ENCODE measurements at places on chromosomes 3 and 15.

DNA sequence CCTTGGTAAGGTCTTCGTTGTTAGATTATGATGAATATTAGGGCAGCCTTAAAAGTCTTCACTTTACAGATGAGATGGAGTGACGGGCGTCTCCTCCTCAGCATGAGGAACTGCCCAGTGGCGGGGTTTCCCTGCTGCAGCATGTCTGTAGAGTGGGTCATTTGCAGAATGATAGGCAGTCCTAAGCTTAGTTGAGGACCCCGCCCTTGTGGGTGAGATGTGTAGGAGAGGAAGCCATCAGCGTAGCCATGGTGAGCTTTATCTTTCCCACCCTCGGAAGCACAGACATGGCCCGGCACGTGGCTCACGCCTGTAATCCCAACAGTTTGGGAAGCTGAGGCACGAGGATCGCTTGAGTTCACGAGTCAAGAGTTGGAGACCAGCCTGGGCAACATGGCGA, 877 bp downstream of the NIT2 start:
- DNase-seq, result peak; percentile 71

DNA sequence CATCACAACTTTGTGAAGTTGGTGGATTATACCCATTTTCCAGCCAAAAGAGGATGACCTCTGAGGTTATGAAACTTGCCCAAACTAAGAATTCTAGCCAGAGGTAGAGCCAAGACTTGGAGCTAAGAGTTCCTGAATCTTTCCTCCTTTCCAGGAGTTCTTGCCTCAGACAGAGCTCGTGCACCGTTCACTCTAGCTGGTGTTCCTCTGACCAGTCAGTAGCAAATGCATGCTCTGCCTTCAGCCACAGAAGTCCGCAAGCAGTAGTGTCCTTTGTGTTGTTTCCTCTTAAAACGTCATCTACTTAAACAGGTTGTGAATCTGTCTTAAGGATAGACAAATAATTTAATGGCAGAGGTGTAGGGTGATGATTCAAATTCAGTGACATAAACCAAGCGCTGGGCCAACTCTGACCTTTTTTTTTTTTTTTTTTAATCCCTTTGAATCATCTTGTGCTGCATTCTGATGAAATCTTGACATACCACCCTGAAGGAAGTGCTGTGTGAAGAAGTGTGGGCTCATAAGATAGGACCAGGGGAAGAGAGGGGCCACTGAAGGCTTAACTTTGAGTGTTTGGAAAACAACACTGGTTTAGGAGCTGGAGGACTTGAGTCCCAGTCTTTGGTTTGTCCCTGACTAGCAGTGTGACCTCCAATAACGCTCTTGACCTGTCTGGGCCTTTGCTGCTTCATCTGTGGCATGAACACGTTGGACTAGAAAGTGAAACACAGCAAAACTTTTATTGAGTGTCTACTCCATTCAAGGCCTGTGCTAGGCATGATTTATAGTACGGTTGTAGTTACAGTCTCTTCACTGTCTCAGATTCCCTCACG, 53.4 kb downstream of the ITPR1 start:
- no peak for DNase-seq

DNA sequence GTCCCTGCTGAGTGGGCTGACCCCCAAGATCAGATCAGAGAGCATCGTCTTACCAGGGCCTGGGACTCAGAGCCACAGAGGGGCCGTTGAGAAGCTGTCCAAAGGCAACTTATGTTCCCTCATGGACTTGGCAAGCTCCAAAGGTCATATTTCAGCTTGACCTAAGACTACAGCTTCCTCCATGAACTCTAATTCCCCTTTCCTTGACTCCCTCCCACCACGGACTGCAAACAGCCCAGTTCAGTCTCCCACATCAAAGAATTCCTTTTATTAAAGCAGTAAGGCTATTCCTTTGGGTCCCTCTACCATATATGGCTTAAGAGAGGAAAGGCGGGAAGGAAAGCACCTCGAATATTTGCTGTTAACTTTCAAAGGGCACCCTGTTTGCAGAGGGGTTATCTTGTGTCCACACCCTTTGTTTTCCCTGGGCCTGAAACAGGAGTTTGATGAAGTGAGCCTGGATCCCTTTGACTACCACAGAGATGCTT, 146.1 kb upstream of the THBS1 start:
- no peak for DNase-seq

GRCh38 chr3:100063929-100064461, 50.3 kb downstream of the FILIP1L start:
- no peak for DNase-seq

DNA sequence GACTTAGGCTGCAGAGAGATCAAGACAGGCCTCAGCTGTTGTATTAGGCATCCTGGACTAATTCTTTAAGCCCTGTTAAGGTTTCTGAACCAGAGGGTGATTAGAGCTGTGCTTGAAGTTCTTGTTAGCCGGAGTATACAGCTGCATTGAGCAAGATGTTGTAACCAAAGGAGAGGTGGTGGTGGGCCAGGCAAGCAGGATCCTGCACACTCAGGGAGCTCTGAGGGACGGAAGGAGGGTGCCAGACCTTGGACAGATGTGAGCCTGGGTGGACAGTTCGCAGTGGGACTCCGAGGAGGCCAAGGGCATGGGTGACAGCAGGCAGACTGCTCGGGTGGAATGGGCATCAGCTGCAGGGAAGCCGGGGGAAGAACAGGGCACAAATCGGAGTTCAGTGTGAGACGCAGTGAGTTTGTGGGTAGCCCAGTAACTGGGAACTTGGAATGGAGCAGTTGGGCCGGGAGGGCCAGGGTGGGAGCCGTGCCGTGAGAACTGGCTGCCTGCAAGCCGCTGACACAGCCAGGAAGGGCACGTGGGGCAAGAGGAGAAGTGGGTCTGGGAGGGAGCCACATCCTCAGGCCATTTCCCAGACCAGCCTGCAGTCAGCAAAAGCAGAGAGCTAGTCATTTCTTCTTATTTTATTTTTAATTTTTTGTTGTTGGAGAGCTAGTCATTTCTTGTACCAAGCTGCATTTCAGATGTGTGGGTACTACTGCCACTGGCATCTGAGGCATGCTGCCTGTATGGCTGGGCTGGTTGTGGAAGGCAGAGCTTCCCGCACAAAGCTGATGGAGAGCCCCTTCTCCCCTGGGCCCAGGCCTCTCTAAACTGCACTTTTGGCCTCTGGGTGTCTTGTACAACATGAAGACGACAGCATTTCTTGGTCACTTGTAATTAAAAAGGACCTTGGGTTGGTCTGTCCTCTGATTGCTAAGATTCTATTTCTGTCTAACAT, 61.0 kb downstream of the PGPEP1L start:
- no peak for DNase-seq

DNA sequence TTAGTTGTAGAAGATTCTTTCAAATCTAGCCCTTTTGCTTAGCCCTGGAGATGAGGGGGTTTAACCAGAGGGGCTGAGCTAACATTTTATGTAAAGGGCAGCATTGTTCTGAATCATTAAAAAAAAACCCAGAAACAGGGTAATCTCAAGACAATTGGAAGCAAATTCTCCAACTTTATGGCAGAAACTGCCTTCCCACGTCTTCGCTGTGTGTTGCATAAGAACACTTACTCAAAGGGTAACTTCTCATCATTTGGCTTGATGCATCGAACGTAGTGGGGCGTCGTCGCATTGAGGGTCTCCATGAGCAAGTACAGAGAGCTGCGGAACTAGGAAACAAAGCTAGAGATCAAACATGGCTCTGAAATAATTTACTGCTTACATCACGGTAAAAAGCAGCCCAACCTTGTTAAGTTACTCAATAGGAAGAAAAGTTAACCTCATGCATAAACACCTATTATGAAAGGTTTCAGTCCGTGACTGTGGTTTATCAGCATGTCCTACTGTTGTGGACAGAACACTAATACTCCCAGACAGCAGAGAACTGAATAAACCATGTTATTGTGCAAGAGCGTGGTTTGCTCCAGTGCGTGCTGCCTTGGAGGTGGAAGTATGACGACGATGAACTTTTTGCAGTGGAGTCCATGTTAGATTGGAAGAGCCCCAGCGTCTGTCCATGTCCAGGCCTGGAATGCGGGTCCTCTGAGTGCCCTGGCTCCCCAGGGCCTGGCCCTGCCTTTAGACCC, 48.7 kb downstream of the MYO5C start:
- DNase-seq, result no peak

DNA sequence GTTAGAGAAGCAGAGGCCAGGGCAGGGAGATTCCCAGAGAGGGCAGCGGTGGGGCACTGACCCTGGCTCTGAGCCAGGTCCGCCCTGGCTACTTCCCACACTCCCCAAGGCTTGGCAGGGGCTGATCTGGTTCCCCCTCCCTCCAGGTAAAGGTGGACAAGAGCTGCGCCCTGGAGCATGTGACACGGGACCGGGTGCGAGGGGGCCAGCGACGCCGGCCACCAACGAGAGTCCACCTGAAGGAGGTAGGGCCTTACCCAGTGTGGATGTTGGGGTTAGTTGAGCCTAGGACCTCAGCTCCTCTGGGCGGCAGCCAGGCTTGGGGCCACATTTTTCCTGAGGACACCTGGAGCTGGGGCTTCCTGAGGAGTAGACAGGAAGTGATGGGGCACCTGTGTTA, 19.6 kb downstream of the PLEKHO2 start:
- DNase-seq, result no peak

DNA sequence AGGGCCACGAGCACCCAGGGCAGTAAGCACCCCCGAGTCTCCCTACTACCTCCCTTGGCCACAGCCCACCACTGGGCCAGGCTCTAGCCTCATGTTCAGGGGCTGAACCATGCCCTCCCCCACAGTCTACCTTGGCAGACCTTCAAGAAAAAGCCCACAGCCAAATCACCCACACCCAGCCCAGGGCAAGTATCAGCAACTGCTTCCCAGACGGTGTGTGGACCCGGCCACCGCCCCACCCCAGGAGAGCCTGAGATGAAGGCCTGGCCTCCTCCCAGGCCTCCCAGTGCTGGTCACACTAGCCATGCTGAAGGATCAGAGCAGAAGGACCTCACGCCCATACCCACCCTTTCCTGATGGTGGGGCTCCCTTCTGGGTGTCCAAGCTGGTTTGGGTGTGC, 92.0 kb upstream of the LINGO1 start:
- no peak for DNase-seq

All from mesendoderm (in vitro differentiated cells).